ENCODE measurements at places on chromosomes 1 and 21.

DNA sequence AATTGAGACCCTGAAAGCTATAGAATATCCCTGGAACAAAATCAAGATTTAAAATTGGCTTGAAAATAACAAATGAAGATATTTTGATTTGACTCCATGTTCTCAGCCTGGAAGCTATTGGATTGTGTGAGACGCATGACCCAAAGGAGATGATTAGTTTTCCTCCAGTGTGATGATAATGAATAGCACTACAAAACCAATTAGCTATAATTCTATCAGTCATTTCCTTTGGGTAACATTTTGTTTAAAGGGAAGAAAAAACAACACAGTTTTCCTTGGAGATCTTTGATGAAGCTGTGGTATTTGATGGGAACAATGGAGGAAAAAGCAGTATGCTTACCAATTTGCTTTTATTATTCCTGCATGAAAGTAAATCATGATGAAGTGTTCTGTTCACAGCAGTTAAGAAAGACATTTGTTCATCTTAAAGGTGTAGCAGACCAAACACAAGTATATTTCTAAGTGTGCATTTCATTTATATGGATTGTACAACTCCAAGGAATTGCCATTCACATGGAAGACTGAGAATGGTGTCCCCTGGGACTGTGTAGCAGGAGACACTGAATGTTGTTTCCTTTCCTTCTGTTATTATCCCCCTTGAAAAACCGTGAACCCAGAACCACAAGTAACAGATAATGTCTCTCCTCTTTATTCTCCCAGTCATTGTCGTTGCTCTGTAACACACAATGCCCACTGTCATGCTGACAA lies 111.4 kb downstream of the CACHD1 start:
- DNase-seq, result no peak

GRCh38 chr1:218692808-218693207 lies 347.7 kb downstream of the TGFB2 start:
- no peak for DNase-seq

- DNase-seq, result no peak
These were observed 9.0 kb downstream of the SOX13 start for GRCh38 chr1:204081791-204082513.

GRCh38 chr1:161044908-161045735 lies 655 bp downstream of the USF1 start:
- DNase-seq, result no peak

DNA sequence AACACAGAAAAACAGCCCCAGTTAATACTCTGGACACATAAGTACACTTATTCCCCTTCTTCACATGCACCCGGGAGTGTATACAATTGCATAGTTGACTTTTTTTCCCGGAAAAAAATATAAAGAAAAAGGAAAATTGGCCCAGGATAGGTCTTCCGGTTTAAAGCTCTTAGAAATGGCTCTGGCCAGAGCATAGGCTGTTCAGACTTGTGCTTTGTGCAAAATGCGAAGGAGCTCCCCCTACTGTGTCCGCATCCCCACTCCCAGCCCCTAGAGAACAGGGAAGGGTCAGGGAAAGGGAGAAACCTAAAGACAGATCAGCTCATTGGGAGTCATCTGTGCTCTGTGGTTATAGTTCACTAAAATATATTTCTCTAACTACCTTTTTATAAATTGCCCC lies 5.5 kb upstream of the MTMR11 start:
- no peak for DNase-seq
